ENCODE measurements at places on chromosomes 6 and 20.
A peak's percentile ranks its signal among the peaks of the same experiment; 100 is the strongest.

- DNase-seq: no peak
These were observed 18.6 kb downstream of the ARMC12 start for GRCh38 chr6:35755278-35755924.

GRCh38 chr6:111800821-111801220 lies 72.4 kb downstream of the FYN start:
- no peak for DNase-seq

GRCh38 chr20:31604567-31605030 lies 490 bp upstream of the ID1 start:
- no peak for DNase-seq

GRCh38 chr6:148723484-148723883 lies 23.3 kb upstream of the UST start:
- DNase-seq: peak; percentile 96

GRCh38 chr6:111258010-111258409 lies 170.7 kb downstream of the SLC16A10 start:
- no peak for DNase-seq

DNA sequence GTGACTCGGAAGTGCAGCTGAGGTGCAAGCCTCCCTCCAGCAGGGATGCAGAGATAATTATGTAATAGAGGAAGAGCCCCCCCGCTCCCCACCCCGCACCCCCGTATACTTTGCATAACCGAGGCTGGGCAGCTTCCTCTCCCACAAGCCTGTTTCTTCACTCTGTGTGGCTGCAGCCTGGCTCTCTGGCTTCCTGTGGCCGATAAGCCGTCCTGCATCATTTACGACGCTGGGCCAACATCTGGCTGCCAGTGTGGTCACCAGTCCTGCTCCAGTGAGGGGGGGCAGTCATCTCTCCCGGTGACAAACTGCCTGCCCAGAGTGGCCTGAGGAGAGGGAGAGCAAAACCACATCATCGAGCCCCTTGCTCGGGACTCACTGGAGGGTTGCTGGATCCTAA lies 59.2 kb downstream of the RBM38 start:
- DNase-seq: peak; percentile 74

DNA sequence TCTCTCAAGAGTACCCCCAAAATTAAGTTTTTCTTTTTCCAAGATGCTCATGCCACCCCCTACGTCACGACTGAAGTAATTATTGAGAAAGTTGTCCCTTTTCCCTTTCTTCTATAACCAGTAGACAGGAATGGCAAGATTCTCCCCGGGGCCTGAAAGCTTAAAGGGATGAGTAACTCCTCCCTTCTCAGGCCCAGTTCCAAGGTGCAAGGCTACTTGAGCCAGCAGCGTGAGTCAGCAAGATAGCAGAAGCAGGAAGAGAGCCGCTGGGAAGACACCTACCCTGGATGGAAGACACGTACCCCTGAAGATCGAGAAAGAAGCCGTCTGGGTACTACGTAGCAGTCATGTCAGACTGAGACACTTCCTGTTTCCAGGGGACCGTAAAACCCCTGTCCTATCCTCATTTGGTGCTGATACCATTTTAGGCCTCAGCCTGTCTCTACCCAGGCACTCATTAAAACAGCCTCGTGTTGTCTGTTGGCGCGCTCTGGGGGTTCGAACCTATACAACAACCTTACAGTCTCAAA lies 241.0 kb downstream of the ADGRG6 start:
- DNase-seq: peak; percentile 76

DNA sequence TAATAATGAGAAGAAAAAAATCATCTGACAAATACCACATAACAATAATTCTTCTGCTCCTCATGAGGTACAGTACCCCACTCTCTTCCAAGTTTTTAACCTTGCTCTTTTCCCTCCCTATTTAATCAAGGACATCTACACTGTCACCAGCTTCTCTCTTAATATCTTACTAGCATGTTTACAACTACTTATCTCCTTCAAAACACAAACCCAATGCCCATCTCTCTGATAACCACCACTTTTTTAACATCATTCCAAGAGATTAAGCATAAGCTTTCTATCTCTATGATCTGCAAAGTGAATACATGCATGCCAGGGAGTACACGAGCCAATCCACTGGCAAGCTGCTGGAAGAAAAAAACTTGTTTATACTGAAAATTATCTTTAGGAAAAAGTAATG lies 10.3 kb downstream of the CEP85L start:
- DNase-seq: no peak

GRCh38 chr6:32105433-32105832 lies 3.7 kb downstream of the TNXB start:
- DNase-seq: no peak

DNA sequence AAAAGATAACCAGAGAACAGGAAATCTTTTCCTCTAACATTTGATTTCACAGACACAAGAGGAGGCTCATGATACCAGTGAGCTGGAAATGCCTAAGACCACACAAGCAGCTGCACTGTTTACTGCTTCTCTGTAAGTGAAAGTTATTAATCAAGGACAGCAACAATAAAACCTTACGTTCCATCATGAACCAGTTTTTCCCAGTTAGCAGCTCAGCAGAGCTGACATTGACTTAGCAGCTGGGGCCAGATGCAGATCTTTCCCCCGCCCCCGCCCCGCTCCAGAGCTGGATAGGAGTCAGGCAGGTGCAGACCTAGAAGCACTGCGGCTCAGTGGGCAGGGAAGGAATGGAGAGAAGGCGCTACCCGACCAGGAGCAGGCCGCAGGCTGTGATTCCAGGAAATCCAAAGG lies 275.2 kb downstream of the GMDS start:
- DNase-seq: no peak

Measured in AG10803 (cell line).